ENCODE measurements at places on chromosomes 11 and 22. TPM values are rescaled to one million over a fixed set of nuclear protein-coding genes. Genes with fewer than 3 reads are reported as not detected.

Gene SOX6
- total RNA-seq = not detected

Gene SPCS2
- 212 TPM for total RNA-seq

Gene CCDC157
- 3.3 TPM for total RNA-seq

Gene MS4A12
- total RNA-seq = not detected

Gene MS4A8
- not detected for total RNA-seq

Gene APOA1
- 0.41 TPM for total RNA-seq

Gene PACSIN3
- total RNA-seq = not detected

Gene DDIAS
- total RNA-seq = 30.9 TPM

Gene TSPAN18
- not detected for total RNA-seq

Gene TCN2
- 3.8 TPM for total RNA-seq

Gene MS4A4E
- not detected for total RNA-seq

Gene OR8A1
- total RNA-seq = not detected

Measured in OCI-LY7 (cell line).